Activated T-cell treated with anti-CD3 and anti-CD28 coated beads for 4 hours (primary cell): ENCODE measurements at places on chromosomes 3 and 15.

GRCh38 chr3:71579935-71580406 lies 3.6 kb downstream of the FOXP1 start:
- DNase-seq = no peak

DNA sequence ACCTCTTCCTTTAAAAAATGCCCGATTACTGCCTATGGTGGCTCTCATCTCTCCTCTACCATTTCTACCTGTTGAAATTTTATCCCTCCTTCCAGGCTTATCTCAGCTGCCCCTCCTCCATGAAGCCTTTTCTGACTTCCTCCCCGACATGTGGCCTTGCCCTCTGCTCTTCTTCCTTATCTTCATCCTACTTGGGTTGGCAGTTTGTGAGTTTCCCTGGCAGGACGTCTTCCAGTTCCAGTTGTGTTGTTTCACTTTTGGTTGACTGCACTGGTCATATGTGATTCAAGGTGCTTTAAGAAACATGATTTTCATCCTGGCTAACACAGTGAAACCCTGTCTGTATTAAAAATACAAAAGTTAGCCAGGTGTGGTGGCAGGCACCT lies 4.4 kb downstream of the DLL4 start:
- DNase-seq = no peak

DNA sequence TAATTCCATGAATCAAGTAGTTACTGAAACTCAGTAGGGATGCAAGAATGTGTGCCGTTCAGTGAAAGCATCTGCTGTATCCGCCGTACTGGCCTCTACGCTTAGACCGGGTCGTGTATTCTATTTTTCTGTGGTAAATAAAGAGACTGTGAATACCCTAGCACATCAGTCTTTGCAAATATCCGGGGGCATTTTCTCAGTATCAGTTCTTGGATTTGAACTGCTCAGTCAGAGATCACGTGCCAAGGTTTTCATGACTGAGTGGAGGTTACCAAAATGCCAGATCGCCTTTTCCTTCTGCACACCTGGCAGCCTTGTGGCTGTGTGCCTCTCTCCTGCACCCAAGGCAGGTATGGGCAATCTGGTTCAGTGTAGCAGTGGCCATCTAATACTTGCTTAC lies 377.0 kb downstream of the OCA2 start:
- no peak for DNase-seq

DNA sequence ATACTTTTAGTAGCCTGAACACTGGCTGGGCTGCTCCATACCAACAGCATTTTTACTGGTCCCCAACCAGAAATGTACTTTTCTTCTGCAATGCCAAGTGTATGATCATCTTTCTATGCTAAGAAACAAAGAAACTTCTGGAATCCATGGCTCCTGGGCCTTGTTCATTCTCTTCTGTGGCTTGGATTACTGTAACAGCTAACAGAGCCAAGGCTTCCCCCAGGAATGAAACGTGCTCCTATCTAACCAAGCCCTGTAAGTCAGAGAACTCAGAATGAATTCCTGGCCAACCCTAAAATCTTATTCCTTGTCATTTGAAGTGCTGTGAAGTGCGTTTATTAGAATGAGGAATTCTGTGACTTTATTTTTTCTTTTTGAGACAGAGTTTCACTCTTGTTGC lies 102.9 kb upstream of the RAD18 start:
- no peak for DNase-seq

- no peak for DNase-seq
These were observed 543 bp downstream of the ARPIN start for GRCh38 chr15:89912145-89912673.

GRCh38 chr3:125212509-125213363 lies at the start of gene SLC12A8:
SLC12A8 (minus strand) TSS chr3:125212748; CDS start chr3:125211349, 1,399 bp downstream.
- DNase-seq = no peak

DNA sequence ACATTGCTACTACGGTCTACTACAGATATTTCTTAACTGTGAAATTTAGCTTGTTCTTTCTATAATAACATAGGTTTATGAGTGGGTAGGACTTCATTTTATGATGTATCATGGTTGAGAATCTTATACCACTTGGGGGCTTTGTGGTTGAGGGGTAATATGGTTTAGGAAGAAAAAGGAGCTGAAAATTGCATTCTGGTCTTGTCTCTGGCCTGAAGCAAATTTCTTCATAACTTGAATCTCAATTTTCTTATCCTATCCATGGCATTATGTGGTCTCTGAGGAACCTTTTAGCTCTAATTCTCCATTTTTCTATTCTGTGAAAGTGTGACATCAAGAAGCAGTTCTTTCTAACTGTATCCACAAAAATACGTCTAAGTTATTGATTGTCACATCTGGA lies 341.0 kb downstream of the SOX2 start:
- no peak for DNase-seq

DNA sequence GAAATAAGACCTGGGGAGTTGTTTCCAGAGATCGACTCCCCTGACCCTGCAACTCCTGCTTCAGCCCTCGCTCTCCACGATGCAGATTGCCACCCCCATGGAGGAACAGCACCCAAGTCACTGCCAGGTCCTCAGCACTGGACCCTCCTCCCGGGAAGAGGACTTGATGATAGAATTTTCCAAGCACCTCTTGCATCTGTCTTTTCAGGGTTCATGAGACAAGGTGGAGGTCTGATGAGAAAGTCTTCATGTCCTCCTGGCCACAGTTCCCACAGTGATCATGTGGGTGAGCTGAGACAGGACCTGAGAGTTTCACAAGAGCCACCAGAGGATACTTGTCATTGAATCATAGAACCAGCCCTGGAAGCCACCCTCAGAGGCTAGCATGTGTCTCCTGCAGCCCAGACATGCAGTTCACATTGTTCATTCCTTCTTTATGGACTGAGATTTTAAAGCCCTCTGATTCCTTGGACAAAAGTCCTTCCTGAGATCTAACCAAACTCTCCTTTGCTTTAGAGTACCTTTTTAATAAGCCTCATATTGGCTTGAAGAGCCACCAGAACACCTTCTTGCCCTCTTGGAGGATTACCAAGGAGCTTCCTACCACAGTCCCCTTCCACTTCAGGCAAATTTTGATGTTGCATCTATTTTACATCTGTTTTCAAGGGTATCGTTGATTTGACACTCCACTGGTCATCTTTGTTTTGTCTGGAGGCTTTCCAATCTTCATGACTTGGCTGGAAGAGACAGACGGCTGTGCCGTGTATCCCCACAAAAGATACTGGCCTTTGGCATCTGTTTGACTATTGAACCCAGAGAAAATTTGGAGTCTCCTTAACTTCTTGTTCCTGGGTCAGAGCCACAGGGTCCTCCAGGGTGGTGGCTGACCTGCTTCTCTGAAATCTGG lies 224.8 kb upstream of the BHLHE40 start:
- DNase-seq = no peak

DNA sequence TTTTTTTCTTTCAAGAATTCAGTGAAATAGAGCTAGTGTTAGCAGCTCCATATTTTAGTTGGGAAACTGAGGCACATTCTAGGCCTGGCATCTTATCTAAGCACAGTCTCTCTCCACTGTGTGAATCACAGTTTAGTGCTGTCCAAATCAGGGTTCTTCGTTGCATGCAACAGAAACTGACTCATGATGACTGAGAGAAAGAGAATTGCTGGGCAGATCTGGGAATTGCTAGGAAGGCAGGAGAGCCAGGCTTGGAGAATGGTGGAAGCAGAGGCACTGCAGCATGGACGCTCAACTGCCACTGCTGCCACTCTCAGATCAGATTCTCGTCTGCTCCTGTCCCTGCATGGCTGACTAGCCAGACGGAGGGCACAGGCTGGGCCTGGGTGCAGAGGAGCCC lies 40.7 kb upstream of the CHST2 start:
- DNase-seq = no peak
